SK-N-SH (cell line): ENCODE measurements at places on chromosomes 5 and 9.

DNA sequence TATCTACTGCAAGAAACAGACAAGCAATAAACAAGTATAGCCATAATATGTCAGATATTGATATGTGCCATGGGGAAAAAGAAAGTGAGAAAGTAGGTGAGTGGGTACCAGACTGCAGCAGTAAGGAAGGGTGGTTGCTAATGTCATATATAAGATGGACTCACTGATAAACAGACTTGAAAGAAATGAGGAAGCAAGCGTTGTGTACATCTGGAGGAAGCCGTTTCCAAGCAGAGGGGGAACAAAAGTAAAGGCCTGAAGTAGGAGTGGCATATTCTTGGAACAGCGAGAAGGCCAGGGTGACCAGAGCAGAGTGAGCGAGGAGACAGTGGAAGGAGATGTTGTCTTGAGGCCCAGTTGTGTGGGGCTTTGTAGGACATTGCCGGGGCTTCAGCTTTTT, 142.2 kb upstream of the MAP3K1 start:
- DNase-seq = no peak

- DNase-seq = no peak
These were observed 29.1 kb upstream of the IRX4 start for GRCh38 chr5:1911773-1912235.

DNA sequence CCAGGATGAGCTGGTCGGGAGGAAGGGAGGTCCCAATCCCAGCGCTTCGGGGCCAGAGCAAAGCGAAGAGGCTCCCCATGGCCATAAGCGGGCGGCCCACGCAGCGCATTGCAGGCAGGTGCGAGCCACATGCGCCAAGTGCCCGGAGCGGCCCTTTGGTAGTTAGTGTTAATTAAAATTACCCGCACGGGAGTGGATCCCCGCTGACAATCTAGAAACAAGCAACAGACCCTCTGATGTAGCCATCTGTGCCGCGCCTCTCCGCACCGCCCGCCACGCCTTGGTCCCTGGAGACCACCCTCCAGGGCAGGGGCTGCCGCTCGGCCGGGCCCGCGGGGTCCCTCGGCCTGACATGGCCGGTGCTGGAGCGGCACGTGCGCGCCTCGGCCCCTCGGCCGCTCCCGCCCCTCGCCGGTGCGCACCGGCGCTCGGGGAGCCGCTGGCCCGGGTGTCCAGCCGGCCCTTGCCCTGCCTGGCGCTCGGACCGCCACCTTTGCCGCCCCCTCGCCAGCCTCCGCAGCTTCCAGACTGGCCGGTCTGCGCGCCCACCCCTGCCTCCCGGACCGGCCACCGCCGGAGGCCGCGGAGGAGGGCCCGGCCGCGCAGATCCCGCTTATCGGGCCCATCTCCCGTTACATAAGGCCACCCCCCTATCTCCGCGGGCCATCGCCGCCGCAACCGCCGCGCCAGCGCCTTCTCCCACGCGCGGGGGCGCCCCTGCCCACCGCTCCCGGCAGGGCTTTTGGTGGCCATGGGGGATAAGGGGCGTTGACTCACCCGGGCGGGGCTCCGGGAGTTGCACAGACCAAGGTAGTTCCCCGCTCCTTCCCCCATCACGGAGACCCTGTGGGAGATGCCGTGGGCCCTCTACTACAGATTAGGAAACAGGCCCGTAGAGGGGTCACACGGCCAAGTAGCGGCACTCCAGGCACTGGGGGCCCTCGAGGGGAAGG, 1.9 kb upstream of the IL13 start:
- peak; percentile 84 for DNase-seq

DNA sequence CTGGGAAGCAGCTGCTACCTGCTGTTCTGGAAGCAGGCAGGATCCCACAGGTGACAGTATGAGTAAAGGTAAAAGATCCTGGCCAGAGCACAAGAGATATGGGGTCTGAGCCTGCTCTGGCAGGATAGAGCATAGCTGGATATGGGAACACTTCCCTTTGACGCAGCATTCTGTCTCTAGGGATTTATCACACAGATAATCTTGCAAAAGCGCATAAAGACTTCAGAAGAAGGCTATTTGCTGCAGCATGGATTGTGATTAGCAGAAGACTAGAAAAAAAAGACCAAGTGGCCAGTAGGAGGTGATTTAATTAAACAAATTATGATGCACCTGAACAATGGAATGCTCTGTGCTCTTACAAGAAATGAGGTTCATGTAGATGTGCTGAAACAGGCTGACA, 52.4 kb upstream of the PWWP2A start:
- DNase-seq = no peak

DNA sequence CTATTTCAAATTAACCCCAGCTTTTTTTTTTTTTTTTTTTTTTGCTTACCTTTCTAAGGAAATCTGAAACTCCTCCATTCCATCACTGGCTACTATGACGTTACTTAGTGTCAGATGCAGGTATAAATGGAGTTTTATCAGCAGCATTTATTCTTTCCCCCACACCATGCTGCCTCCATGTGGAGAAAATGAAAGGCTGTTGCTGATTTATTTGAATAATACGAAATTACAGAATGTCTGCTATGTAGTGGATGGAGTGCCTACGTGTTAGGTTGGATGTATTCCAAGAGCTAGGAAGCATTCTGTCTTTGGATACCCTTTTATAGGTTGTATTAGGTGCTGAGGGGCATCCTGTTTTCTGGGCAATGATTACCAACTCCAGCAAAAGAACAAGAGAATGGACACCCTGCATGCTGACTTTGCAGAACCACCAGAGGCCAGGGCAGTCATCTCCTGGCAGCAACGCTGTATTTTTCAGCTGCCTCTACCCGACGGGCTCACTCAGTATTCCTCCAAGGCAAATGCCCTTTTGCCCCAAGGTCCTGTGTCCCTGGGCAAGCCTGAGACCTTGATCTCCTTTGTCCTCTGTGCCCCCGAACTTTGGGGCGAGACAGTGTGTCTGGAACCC, 199.5 kb downstream of the ALDH1A1 start:
- no peak for DNase-seq

GRCh38 chr5:1967736-1968135, 85.0 kb upstream of the IRX4 start:
- no peak for DNase-seq

DNA sequence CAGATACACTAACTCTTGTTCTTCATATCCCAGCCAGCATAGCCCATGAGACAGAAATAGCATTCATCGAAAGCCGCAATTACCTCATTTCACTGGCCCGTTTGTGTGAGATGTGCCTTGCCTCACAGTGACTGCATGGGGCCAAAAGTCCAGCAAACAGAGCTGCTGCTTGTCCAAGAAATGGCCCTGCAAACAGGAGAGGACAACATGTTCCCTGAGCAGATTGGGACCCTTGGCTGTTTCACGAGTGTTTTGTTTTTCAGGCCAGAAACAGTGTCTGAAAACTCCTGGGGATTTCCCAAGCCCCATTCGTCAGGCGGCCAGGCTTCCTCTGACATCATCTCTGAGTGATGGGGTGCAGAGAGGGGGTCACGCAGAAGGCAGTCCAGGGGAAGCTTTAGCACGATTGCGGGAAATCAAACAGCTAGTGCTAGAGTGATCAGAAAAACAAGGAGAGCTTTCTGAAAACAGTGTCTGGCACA, 503.6 kb upstream of the PAPPA start:
- DNase-seq = no peak

- no peak for DNase-seq
These were observed 537.6 kb downstream of the ANXA1 start for GRCh38 chr9:73689051-73689870.

GRCh38 chr5:56523790-56524575, 290.9 kb upstream of the ANKRD55 start:
- peak; percentile 34 for DNase-seq
